Urinary bladder (tissue), 4 donors: ENCODE measurements at places on chromosomes 5 and 9. TPM values are rescaled to one million over a fixed set of nuclear protein-coding genes. Genes with fewer than 3 reads are reported as not detected.

DNA sequence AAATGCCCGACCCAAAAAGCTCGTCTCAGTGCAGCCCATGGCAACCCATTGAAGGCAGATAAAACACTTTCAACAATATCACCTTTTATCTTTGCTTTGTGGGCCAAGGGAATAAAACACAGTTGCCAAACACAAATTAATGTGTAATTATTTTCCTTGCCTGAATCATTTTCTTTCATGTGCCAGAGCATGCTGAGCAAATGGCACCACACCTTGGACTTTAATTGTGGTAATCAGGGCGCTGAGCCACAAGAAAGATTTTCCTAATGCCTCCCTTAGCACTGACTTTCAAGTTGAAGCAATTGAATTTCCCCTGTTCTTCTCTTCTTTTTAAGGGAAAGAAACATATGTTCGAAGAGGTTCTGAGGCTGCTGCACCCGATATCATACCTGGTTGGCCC, 297.1 kb upstream of the MSX2 start:
- no peak for DNase-seq

DNA sequence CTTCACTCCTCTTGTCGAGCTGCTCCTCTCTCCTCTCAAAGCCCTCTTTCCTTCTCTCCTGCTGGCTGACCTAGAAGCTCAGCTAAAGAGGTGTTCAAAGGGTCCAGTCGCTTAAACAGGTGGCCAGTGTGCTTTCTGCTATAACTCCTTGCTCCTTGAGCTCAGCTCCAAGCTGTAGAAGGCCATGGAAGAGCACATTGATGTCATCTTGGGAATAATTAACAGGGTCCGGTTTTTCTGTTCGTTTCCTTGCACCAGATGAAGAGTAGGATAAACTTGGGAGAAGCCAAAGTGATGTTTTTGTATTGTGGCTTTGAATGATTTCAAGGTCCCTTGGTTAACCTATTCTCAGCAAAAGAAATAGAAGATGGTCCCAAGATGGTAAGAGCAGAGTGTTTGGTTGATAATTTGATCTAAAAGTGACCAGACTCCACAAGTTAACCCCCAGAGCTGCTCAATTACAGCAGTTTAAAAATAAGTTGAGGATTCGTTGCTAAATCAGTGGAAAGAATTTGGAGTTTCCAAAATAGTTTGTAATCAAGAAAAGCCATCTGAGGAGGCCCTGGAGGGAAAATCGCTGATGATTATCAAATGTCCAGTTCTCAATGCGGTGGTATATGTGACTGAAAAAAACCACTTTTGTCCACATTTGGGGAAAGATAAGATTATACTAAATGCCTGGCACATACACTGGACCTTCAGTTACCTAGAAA, 148.1 kb downstream of the DOCK8 start:
- DNase-seq: no peak

- no peak for DNase-seq
These were observed 601.1 kb downstream of the IRX1 start for GRCh38 chr5:4196744-4197143.

DNA sequence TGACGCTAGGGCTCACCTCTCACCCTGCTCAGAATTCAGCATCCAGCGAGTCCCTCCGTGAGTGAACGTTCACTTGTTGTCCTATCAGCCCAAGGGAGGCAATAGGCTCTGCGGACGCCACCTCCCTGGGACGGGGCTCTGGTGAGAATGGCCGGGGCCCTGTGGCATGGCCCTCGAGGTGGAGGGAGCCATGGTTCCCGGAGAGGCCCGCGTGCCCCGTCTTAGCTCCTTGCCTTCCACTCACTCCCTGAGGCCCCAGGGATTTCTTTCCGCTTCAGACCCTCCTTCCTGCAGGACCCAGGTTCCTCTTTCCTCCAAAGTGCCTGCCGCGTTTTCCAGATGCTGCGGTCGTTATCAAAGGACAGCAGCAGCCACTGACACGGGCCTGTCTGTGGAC, 21.5 kb downstream of the EXOC3 start:
- no peak for DNase-seq

TLR4 gene
- total RNA-seq: 24.1 TPM

- no peak for DNase-seq
These were observed 121.7 kb downstream of the ADAMTS6 start for GRCh38 chr5:65359981-65360380.

DNA sequence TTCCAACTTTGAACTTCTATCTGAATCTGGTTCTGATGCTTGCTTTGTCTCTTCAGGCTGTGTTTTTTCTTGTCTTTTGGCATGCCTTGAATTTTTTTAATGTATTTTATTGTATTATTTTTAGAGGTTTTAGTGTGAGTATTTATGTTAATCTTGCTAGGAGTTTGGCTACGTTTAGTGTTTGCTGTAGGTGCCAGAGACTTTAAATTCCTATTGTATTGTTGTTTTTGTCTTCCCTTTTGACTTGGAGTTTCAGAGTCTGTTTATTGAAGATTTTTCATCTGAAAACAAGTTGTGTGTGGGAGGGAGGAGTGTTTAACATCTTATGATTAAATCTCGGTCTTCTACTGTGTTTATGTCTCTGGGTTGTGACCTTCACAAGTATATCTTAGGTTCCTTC, 956.8 kb downstream of the TLE1 start:
- no peak for DNase-seq

GRCh38 chr5:108521841-108522506, 140.1 kb upstream of the FBXL17 start:
- DNase-seq: no peak

DNA sequence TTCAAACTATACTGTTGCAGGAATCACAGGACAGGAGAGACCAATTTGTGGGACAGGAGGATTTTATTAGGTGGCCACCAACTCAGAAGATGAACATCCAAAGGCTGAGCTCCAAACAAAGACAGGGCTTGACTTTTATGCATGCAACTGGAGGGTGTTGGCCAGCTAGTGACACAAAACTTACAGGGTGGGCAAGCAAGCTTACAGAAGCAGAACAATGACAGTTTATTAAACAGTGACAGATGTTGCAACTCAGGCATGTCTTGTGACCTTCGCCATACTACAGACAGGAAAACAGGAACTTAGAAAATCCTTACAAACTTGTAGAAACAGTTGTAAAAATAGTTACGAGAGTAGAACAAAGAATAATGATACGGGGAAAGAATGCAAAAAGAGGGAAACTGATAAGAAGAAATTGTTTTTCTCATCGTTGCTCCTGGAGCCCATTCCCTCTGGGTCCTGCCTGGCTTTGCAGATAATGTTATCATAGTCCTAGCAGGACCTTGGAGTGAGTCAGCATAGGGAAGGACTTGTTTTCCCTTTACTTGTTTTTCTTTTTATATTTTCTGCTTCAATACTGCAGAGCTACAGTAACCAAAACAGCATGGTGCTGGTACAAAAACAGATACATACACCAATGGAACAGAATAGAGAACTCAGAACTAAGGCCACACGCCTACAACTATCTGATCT, 2083.0 kb upstream of the ACO1 start:
- DNase-seq: no peak

DNA sequence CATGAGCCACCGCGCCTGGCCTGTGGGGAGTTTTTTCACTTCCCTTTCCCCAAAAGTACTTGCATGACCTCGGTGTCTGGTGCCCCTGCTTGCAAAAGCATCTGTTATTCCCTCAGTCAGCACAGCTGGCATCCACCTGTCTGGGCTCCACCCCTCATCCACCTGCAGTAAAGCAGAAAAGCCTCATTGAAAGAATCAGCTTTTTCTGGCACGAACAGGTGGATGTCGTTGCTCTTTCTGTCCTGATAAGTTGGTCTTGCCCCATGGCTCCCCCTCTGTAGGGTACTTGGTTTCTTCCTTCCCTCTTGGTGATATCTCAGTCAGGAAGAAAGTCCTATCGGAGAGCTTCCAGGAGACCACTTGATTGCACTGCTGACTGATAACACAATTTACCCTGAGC, 37.4 kb downstream of the WWC1 start:
- DNase-seq: no peak

TDRD7 gene
- total RNA-seq: 9.8 TPM

DNA sequence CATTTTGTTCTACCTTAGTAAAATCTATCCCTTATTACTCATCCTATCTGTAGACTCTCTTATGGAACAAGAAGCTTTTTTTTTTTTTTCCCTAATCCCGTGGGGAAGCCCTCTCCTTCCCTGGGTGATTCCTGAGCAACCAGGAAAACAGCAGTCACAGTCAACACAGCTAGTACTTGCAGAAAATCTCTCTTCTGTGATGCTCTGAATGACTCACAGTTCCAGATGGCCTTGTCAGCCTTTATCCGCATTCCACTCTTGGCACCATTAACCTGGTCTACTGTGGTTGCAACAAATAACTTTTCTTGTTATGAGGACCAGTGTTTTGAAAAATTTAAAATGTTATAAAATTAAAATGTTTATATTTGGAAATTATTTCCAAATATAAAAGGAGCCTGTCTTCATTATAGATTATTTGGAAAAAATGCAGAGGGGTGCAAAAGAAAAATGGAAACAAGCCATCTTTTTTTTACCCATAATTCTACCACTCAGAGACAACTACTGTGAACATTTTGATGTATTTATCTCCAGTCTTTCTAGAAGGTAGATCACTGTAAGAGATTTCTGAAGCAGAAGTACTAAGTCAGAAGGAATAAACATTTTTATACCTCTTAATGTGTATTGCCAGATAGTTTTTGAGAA, 486.7 kb downstream of the RAB3C start:
- no peak for DNase-seq

DNA sequence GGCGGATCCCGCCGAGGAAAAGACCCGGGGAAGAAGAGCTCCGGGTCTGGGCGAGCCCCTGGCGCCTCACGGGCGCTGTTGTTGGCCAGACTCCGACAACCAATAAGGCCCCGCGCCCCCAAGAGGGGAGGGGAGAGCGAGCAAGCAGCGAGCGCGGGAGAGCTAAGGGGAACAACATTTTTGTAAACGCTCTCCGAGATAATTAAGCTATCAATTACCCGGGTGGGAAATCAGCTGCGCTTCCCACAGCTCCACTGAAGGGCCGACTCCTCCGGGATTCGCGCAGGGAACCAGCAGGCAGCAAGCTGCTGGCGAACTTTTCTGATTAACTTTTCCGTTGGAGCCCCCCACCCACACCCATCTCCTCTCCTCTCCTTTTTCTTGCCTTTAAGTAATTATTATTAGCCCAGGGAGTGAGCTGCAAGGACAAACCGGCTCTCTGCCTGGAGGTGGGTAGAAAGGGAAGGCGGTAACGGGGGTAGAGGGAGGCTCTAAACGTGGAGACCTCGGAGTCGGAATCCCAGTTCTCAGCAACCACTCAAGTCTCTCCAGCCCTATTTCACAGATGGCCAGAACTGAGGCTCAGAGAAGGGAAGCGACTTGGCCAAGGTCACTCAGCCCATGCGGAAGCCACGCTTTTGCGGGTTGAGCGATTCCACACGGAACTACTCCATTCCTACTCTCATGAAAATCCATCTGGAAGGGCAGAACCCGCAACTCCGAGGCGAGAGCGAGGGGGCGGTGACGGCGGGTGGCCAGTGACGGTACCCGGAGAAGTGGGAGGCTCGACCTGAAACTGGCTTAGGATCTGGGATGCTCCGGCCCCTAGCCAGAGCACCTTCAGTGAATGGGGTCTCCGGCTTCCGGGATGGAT, 1.3 kb downstream of the ASTN2 start:
- DNase-seq: no peak

HTR4 gene
- 0.26 TPM for total RNA-seq

DNA sequence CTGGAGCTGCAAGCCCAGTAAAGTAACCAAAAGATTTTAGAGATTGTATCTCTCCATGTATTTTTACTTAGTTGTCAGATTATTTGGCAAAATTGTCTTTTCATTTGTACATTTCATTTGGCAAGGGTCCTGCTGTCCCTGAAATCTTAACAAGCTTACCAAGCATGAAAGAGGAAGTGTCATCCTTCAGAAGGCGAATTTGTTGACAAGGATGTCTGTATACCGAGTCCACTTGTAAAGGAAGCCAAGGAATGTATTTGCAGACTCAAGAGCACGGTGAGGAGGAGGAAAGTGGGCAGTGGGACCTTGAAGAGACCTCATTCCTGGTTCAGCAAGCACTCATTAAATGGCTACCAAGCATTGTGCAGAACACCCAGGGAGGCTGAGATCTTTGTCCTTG, 7.5 kb upstream of the OTULINL start:
- no peak for DNase-seq

- DNase-seq: peak; percentile 36
These were observed 58.7 kb downstream of the NXNL2 start for GRCh38 chr9:88593537-88594185.

DNA sequence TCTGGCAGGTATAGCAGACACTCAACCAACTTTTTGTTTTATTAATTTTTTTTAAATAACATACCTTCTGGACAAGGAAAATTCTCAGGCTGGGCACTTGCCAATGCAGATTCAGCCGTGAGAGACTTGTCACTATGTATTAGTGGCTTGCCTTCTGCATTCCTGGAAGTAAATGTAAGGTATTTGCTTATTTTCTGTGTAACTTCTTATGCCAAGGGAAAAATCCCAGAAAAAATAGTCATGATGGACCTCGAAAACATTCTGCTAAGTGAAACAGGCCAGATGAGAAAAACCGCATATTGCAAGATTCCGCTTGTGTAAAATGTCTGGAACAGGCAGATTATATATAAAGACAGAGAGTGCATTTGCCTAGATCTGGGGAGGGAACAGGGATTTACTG, 260.3 kb upstream of the DAPK1 start:
- no peak for DNase-seq

DNA sequence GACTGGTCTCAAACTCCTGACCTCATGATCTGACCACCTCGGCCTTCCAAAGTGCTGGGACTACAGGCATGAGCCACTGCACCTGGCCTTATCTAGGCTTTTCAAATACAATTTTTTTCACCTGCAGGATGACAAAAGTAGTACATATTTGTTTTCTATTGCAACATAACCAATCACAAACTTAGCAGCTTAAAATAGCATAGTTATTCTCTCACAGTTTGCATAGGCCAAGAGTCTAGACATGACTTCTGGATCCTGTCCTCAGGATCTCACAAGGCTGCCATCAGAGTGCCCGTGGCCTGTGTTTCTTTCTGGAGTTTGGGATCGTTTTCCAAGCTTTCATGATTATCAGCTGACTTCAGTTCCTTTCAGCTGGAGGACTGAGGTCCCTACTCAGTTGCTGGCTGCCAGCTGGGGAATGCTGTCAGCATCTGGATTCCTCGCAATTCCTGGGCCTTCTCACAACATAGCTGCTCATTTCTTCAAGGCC, 348.9 kb downstream of the ARHGEF28 start:
- no peak for DNase-seq

EIF4E1B gene
- not detected for total RNA-seq

GRCh38 chr5:133494923-133495246, 117.5 kb downstream of the FSTL4 start:
- DNase-seq: no peak

PCDHA2 gene
- total RNA-seq: 0.37 TPM

- DNase-seq: no peak
These were observed 11.4 kb upstream of the ACOT12 start for GRCh38 chr5:81405126-81405891.

GRCh38 chr5:176570044-176570443, 20.9 kb downstream of the CDHR2 start:
- no peak for DNase-seq
